HCEC 1CT (cell line): ENCODE measurements at places on chromosomes 6 and 20.

DNA sequence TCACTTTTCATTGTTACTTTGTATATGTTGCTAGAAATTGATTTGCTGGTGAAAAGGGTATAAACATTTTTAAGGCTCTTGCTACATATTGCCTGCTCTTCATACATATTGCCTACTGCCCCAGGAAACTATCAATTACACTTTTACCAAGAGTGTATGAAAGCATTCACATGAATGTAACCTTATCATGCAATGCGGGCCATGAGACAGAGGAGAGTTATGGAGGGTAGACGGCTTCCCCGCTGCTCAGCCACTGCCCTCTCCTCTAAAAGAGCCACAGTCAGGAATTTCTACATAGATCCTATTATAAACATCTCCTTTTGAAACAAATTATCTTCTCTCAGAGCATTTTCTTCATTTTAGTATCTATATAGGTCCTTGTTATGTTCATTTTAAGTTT, 264.4 kb downstream of the ESR1 start:
- no peak for DNase-seq

- DNase-seq = no peak
Measured at GRCh38 chr6:148443798-148444560, 101.3 kb downstream of the SASH1 start.

GRCh38 chr20:9637889-9638288, 123.5 kb downstream of the LAMP5 start:
- no peak for DNase-seq

DNA sequence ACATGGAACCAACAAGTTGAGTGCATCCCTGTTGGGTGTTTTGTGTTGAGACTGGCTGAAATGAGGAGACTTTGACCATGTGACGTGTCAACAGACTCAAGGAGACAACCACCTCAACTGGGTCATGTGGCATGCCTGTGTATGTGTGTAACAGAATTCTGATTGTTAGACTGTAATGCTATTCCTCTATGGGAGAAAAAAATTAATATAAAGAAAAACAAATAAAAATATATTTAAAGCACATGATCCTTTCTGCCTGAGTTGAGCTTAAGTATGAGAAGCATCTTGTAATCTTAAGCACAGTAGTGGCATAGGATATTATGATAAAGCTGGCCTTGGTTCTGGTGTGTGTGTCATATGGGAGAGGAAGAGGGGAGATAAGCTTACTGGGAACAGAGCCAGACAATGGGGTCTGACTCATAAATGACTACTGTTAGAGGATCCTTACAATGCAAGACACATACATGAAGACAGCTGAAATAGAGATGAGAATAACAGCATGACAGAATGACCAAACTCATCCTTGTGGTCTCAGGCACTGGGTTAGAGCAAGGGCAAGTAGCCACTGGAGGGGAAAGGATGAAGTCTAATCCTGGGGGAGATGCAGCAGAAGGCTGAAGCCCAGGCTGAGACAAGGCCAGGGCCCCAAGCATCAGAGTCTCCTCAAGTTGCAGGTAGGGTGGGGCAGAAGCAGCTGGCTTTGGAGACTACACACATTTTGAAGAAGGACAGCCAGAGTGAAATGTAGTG, 9.2 kb downstream of the TP53INP2 start:
- DNase-seq = peak; percentile 98
